ENCODE measurements at places on chromosomes 11 and 22.

DNA sequence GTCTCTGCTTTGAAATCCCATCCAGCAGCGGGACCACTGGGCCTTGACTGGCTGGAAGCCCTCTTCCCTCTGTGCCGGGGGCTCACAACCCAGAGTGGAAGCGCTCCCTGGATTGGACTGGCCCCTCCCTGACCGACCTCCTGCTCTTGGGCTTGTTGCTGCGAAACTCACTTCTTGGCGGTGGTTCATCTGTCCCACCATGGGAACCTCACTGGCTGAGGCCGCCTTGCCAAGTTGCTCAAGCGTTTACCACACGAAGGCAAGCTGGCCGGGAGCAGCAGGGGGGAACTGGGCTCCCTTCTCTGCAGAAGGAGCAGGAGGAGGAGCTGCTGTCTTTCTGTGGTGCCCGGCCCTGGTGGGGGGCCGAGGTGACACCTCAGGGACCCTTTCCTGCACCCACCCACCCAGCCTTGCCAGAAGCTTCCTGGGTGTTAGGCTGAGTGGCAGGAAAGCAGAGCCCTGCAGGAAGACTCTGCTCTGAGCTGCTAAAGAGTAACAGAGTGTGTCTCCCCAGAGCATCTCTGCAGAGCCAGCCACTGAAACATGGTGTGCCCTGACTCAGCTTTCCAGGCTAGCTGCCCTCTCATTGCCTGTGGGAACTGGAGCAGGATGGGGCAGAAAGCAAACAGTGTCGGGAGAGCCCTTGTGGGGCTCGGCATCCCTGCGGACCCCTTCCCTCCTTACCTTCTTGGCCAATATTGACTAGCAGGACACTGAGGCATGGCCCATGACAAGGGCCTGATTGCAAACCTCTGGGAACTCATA is 88.5 kb upstream of the ALX4 start:
- no peak for DNase-seq

DNA sequence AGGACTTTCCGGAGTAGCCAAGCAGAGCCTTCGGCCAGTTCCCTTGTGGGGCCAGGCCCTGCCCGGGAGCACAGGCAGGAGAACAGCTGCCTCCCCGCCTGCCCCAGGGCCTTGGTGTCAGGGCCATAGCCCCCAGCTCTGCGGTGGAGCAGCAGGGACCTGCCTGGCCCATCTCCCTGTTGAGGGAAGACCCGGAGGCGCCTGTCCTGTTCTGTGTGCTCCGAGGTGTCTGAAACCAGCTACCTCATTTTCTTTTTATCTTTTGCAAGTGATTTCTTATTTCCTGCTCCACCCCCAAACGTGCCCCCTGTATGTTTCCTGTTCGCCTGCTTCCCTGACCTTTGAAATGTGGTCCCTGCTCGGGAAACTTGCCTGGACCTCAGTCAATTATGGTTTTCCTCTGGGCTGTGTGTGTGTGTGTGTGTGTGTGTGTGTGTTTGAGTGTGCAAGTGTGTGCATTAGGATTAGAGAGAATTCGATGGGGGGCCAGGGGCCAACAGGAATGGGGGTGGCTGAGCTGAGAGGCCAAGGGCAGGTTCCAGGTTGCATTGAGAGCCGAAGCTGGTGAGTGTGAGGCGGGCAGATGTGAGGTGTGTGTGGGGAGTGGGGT is 19.1 kb downstream of the LRP5 start:
- peak; percentile 30 for DNase-seq

GRCh38 chr11:44563711-44564110 is 1.8 kb upstream of the CD82 start:
- no peak for DNase-seq

- DNase-seq: no peak
Measured at GRCh38 chr11:118260353-118260752, 3.7 kb downstream of the MPZL2 start.

DNA sequence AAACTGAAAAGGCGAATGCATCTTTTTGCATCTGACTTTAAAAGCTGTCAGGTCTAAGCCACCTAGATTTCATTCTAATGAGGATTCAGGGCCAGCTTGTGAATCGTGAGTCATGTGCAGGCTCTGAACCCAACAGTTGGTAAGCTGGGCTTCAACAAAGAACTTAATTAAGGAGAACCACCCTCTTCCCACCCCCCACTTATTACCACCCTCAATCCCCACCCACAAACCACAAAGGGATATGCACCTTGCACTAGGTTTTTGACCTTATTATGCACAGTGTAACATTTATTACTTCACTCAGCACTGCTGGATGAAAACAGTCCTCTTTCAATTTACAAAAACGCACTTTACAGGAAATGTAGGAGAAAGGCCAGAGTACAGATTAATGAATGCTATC is 94.1 kb upstream of the LIN7C start:
- no peak for DNase-seq

DNA sequence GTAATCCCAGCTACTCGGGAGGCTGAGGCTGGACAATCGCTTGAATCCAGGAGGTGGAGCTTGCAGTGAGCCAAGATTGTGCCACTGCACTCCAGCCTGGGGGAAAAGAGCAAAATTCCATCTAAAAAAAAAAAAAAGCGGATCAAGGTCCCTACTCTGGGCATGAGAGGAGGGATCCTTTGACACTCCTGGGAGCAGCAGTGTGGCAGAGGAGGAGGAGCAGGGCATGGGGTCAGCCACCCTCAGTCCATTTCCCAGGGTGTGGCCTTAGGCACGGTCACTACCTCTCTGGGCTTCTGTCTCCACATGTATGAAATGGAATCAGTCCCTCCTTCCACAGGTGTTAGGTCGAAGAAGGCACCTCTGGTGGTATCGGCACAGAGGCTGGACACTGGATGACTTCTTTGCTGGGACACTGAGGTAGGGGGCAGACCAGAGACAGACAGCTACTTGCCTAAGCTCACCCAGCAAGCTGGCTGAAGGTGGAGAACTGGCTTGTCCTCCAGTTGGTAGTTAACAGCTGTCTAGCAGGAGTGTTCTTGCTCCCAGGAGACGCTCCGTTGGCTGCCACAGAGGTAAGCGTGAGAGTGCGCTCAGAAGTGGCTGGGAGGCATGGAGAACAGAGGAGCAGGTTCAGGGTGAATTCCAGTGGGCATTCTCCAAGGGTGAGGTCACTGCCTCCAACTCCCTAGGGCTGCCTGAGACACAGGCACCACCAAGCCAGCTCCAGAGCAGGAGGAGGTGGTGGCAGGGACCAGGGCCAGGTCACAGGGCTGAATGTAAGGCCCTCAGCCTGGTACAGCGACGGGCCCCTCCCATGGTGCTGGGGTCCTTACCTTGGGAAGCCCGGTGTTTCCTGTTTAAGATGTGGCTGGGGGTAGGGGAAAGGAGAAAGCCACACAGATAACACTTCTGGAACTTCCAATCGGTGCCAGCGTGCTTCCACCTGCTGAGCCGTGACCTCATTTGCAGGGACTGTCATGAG is 19.5 kb downstream of the TXN2 start:
- no peak for DNase-seq

GRCh38 chr11:111836721-111837120 is 34.7 kb downstream of the ALG9 start:
- peak; percentile 16 for DNase-seq

DNA sequence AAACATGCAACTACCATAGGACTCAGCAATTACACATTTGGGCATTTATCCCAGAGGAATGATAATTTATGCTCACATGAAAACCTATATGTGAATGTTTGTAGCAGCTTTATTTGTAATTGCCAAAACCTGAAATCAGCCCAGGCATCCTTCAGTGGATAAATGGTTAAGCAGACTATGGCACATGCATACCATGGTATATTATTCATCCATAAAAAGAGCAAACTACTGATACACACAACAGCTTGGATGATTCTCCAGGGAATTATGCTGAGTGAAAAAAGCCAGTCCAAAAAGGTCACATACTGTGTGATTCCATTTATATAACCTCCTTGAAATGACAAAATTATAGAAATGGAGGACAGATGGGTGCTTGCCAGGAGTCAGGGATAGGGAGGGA is 86.7 kb downstream of the ALX4 start:
- DNase-seq: no peak

DNA sequence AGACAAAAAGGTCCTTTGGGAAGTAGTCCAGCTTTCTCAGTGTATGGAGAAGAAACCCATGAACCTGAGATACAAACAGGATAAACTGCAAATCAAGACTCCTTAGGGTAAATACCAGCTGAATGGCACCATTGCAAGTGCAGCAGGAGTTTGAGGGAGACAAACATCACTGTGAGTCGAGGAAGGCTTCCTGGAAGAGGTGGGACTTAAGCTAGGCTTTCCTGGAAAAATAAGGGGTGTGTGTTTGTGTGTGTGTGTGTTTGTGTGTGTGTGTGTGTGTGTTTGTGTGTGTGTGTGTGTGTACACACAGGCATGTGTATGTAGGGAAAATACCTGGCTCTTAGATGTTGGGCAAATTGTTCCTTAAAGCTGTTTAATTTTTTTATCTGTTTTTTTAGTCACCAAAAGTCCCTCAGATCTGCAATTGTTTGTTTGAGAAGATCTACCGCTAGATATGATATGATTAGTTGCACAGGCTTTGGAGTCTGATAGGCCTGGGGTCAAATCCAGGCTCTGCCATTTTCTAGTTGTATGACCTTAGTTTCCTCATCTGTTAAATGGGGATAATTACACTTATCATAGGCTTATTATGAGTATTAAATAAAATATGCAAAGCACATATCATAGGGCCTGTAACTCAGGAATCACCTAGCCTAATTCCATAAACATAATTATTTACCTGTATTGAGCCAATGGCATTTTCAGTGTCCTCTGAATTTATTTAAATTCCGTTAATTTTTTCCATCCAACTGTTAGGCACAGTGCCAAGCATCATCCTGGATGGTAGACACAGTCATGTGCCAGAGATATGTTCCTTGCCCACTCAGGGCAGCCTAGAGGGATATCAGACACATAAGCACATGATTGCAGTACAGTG is 85.6 kb upstream of the EED start:
- DNase-seq: no peak

- no peak for DNase-seq
Measured at GRCh38 chr11:119755356-119756071, 26.5 kb upstream of the NECTIN1 start.

GRCh38 chr11:35163209-35163608 is 24.2 kb downstream of the CD44 start:
- DNase-seq: no peak

DNA sequence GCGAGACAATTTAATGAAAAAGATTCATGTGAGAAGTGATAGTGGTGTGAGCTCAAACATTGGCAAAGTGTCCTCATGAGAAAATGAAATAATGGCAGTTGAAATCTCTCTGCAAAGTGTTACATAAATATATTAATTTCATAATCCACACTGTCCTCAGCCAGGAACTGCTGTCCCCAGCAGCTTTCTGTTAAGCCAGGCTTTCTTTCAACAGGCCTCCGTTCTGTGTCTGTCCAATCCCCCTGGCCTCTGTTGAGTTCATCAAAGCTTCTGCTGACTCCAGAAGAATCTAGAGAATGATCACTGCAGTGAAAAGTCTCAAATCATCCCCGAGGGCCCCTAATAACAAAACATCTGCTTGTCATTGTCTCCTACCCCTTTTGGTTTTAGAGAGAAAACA is 10.0 kb upstream of the ASCC2 start:
- no peak for DNase-seq

DNA sequence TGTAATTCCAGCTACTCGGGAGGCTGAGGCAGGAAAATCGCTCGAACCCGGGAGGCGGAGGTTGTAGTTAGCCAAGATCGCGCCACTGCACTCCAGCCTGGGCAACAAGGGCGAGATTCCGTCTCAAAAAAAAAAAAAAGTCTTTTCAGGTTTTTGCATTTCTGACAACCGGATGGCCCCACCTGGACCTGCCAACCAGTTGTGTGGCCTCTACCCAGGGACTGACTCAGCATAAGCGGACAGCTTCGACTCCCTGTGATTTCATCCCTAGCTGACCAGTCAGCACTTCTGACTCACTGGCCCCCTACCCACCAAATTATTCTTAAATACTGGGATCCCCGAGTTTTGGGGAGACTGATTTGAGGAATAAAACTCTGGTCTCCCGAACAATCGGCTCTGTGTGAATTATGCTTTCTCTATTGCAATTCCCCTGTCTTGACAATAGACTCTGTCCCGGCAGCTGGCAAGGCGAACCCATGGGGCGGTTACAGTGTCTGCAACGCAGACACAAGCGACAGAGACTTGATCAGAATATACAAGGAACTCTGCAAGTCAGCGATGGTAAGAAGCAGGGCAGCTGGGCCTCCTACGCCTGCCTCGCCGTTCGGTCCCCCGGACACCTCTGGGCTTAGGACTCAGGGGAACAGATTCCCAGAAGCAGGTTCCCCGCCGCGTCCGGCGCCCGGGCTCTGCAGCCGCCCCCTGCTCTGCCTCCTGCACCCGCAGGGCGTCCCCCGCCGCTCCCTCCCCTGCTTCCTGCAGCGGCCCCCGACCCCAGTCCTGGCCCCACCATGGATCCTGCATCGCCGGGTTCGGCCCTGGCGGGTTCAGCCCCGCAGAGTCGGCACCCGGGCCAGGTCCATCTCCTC is 741 bp upstream of the TALDO1 start:
- DNase-seq: peak; percentile 33

DNA sequence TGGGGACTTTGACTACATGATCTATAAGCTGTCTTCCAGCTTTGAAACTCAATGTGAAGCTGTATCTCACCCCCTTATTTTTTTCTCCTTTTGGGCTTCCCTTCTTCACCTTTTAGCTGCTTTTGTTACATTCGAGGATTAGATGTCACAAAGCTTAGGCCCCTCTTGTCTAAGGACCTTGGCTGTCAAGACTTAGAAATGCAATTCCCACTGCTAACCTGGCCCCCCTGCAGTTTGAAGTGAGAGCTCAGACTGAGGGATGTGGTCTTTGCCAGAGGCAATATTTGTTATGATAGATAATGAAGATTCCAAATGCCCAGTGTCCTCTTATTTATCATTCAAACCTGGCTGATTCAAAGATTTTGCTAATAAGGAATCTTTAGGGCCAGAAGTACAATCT is 128.3 kb downstream of the ARL14EP start:
- no peak for DNase-seq

GRCh38 chr22:39915295-39915726 is 14.4 kb downstream of the GRAP2 start:
- no peak for DNase-seq

DNA sequence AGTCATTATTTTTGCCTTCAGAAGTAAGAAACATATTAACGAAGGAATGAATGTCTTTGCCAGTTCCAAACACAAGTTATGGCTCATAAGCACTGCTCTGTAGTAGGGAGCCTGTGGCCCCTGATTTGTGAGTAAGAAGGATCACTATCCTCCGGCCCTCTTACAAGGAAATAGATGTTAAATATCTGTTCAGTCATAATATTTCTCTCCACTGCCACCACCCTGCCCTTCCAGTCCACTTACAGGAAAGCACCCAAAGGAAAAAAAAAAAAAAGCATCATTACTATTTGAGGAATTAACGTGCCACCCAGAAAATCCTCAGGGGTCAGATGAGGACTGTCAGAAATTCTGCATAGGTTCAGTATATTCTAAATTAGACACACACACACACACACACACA is 123.4 kb downstream of the ETS1 start:
- DNase-seq: no peak

- no peak for DNase-seq
Measured at GRCh38 chr11:119644502-119644901, 84.5 kb downstream of the NECTIN1 start.

GRCh38 chr22:26236991-26237390 is 67.7 kb downstream of the SEZ6L start:
- DNase-seq: no peak
